Stimulated activated CD4-positive, alpha-beta T cell treated with anti-CD3 and anti-CD28 coated beads, Interleukin-2, amount 100 ng/mL, for 48 hours (primary cell): ENCODE measurements at places on chromosomes 4 and X.

DNA sequence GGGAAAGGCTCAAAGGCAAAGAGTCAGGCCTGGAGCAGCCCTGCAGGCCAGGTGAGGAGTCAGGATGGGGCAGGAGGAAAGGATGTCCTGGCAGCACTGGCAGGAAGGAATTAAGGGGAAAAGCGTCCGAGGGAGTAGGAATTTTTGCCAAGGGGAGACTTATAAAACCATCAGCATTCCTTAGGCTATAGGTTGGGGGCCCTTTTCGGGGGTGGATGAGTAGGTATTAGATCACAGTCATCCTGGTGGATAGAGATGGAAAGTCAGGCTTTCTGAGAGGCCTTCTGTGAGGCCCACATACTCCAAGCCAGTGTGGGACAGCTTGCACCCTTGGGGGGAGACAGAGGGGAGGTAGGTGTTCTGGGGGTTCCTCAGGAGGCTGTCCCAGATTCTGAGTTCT lies 12.3 kb downstream of the STARD8 start:
- no peak for DNase-seq

DNA sequence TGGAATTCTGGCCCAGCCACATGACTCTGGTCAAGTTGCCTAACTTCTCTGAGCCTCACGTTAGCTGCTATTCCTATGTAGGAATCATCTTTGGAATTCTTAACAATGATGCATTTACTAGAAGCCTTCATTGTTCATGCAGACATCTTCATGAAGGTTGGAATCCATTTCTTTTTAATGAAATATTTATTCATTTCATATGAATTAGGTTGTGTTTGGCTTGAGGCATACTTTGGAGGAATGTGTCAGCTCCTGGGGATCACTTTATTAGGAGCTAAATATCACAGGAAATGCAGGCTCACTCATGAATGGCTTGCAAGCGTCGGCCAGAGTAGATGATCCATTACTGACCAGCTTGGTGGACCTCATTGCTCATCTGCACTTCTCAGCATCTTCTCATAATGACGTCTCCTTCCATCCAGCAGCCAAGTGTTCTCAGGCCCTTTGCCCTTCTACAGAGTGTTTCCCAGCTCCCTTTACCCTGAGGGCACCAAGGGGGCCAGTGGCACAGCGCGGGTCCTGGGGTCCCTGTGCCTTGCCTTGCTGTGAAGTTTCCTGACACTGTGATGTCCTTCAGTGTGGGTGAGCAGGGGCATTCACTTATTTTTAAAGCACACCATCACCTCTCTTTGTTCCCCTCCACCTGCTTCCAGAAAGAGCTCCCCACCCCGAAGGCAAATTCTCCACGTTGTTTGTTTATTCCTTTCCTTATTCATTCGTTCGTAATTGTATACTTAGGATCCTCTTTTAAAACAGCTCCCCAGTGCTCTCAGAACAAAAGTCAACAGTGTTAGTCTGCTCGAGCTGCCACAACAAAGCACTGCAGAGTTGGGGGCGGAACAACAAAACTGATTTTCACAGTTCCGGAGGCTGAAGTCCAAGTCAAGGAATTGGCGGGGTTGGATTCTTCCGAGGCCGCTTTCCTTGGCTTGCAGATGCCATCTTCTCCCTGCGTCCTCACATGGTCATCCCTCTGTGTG lies 106.8 kb downstream of the STK32B start:
- no peak for DNase-seq

GRCh38 chr4:125115941-125116340 lies 198.8 kb upstream of the FAT4 start:
- no peak for DNase-seq

DNA sequence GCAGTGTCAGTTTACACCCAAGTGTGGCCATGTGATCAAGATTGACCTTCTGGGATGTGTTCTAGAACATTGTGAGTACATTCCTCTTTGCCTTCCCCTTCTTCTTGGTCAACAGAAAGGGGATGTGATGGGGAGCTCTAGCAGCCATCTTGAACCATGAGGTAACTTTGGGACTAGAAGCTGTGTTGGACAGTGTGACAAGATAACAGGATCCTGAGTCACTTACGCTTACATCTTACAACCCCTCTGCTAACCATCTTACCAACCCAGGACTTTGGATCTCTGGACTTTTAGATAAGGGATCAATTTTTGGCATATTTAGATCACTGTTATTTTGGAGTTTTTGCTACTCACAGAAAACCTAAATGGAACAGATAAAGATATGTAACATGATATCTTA lies 625.6 kb downstream of the BCOR start:
- no peak for DNase-seq

DNA sequence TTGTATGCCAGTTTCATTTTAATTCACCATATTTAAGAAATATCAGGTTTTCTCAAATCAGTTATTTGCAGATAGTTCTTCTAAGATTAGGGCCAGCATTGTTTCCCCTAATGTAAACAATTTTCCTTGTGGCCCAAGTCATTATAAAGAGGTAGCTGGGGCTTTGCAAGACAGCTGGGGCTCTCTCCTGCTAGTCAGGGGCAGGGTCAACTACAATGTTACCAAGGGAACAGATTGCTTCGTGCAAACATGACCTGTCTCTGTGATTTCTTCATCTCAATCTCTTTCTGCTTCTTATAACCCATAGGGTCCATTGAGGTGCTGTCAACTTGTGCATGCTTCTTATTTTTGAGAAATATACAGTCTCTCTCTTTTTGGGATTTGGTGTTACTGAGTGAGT lies 12.1 kb downstream of the ARMCX6 start:
- no peak for DNase-seq

- no peak for DNase-seq
Measured at GRCh38 chrX:129522184-129523078, 859 bp downstream of the SMARCA1 start.

DNA sequence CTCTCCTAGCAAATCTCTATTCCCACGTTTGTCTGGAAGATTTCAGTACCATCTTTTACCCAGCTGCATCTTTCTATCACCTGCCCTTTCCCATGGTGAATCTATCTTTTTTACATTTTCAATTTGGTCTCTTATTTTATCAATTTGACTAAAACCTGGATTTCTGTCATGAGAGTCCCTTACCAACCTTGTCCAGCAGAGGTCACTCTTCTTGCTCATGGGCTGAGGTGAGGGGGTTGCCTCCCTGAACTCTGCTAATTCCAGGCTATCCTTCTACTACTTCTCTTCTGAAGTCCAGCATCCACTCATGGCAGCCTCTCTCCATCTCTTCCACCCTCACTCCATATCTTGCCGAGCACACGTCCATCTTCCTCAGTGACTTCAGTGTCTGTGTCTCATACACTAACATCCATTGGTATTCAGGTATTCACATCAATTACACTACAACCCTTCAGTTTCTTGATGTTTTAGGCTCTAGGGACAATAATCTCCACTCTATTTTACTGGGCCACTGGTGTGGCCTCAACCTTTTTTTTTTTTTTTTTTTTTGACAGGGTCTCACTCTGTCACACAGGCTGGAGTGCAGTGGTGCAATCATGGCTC lies 17.8 kb upstream of the ZNF827 start:
- DNase-seq = peak; percentile 39

- DNase-seq = no peak
Measured at GRCh38 chr4:76316131-76316530, 9.6 kb downstream of the STBD1 start.

- DNase-seq = no peak
Measured at GRCh38 chrX:129427267-129427666, 96.0 kb downstream of the SMARCA1 start.

DNA sequence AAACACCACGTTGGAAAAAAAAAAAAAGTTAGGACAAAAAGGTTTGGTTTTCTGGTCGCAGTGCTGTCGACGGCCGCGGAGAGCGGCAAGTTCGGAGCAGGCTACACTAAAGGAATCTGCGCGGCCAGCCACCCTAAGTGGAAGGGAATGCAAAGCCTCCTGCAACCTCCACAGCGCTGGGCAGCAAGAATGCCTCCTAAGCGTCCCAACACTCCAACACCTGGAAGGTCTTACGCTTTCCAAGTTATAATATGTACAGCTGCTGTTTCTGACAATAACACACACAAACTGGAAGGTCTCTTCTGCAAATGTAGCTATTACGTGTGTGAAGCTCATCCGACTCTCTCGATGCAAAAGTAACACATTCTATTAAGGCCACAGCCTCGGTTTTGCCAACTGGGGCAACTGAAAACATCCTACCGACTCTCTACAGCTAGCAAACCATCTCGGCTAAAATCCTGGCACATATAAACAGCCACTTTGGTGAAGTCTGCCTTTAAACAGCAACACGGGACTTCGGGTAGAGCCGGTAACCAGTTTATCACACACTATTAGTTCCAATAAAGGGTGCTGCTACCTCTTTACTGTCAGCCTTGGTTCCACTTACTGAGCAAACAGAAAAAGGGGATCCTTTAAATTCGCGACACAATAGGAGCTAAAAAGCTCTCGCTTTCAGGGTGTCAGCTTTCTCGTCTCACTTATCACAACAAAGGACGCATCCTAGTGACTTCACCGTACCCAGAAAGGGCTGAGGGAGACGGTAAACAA lies 895 bp downstream of the SMIM14 start:
- peak; percentile 7 for DNase-seq

GRCh38 chrX:153750127-153750774 lies 13.8 kb upstream of the PLXNB3 start:
- no peak for DNase-seq

- DNase-seq = no peak
Measured at GRCh38 chr4:128416921-128417320, 129.3 kb upstream of the PGRMC2 start.

- DNase-seq = no peak
Measured at GRCh38 chr4:7052923-7053715, 9.9 kb downstream of the TADA2B start.

GRCh38 chr4:17273047-17273446 lies 238.8 kb downstream of the QDPR start:
- no peak for DNase-seq

DNA sequence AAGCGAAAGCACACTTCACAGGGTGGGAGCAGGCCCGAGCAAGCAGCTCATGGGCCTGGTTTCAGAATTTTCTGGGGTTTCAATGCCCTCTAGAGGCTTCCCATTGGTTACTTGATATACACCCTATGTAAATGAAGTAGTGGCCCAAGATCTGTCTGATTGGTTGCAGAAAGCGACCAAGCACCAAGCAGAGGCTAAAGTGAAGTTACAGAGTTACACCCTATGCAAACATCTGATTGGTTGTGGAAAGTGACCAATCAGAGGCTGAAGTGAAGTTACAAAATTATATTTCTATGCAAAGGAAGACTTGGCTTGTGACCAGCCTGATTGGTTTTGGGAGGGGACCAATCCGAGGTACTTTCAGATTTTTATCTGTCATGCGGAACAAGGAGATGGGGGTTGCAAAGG lies 8.2 kb downstream of the FHIP1A start:
- no peak for DNase-seq

DNA sequence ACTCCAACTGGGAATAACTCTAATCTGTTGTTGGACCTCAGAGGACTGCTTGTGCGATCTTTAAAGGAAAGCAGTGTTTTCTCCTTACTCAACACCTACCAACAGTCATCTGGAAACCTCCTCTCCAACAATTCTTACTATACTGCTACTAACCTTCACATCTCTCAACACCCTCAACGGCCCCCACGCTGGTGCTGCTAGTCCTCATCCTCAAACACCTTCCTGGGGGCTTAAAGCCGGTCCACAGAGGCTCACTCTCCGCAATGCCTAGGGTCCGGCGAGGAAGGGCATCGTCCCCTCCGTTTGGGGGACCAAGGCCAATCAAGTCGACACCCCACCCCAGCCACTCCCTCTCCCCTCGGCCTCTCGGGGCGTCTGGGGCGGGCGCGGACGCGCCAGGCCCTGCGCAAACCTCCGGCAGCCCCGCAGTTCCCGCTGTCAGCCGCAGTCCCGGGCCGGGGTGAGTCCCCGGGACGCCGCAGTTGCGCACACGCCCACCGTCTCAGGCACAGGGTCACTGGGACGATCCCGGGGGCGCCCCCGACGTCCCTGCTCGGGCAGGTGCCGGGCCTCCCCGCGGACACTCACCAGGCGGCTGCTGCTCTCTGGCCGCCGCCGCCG lies 418 bp downstream of the TAB3 start:
- DNase-seq = peak; percentile 2

DNA sequence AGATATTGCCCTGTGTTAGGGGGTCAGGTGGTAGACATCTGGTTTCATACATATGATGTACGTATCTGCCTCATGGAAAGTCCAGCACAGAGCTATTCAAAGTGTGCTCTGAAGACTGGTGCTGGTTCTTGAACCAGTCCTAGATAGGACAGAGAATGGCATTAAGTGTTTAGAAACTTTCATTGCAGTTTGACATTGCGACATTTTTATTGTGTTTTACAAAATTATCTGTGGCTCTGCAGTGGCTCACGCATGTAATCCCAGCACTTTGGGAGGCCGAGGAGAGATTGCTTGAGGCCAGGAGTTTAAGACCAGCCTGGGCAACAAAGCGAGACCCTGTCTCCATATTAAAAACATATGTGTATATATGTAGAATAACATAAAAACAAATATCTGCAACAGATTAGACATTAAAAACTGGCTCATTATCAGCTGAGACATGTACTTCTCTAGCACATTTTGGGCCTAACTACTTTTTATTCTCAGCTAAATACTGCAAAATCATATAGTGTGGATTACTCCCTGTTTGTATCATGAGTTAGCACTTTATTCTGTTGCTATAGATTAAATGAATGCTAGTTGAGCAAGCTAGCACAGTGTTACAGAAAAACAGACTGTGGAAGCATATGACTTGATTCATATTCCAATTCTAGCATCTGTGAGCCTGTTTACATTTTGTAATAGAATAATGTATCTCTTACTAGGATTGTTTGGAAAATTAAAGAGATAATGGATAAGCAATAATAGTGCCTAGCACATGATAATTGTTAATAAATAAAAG lies 57.1 kb downstream of the USP9X start:
- DNase-seq = no peak

GRCh38 chr4:88969271-88969670 lies 87.7 kb downstream of the FAM13A start:
- DNase-seq = no peak

DNA sequence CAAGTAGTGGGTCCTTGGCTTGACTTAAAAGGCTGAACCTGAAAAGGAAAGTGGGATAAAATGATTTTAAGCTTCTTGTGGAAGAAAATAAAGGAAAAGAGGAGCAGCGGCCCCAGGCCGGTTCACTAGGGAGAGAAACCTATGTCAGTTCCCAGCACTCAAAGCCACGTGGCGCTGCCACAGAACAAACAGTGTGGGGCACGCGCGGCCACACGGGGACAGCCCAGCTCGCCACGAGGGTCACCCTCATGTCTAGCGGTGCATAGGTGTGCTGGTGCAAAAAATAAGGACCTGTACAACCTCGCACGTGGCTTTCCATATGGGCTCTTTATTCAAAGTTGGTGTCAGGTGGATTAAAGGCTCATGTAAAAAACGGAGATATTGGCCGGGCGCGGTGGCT lies 17.1 kb downstream of the MSANTD1 start:
- DNase-seq = no peak

DNA sequence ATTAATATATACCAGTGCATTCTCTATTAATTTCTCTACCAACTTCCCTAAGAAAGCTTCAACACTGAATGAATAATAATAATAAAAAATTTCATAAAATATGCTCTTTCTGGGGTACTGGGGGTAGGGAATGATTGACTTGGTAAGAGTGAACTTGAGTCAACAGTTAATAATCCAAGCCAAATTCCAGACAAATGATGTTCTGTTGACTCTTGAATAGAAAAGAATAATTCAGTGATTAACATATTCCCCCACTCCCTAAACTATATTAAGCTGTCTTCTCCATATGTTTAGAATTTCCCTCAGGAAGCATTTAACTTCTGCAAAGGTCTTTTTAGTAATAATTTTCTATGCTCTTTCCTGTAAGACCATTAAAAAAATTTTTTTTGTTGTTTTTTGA lies 12.3 kb downstream of the PGRMC2 start:
- DNase-seq = no peak

- DNase-seq = no peak
Measured at GRCh38 chrX:22136711-22137110, 104.6 kb downstream of the PHEX start.

GRCh38 chr4:129246910-129247461 lies 151.0 kb downstream of the C4orf33 start:
- DNase-seq = no peak
